ENCODE measurements at places on chromosomes 7 and 10. TPM values are rescaled to one million over a fixed set of nuclear protein-coding genes. Genes with fewer than 3 reads are reported as not detected.
A peak's percentile ranks its signal among the peaks of the same experiment; 100 is the strongest.

GRCh38 chr7:43727494-43727893 is 1.8 kb downstream of the COA1 start:
- DNase-seq = no peak

DNA sequence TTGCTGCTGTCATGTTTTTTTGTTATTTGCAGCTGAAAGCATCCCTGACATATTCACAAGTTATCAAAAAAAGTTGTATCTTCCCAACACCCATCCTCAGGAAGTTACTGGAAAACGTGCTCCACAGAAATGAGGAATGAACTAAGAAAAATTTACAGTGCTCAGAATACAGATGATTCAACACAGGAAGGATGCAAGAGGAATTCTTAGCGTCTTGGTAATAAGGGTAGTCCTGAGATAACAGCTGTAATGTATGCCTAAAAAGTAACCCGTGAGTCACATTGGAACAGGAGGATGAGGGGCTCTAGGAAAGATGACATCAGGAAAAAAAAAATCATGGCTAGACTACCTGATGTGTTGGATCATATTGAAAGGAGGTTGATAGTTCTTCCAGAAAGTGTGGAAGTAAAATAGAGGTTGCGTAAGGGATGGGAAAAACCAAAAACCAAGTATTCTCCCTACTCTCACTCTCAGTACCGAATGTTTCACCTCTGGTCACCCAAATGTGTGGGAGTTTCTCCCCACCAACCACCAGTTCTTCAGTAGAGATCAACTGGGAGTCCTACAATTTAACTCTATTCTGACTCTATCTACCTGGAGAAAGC is 3.9 kb downstream of the ADAM12 start:
- DNase-seq = peak; percentile 80

DNA sequence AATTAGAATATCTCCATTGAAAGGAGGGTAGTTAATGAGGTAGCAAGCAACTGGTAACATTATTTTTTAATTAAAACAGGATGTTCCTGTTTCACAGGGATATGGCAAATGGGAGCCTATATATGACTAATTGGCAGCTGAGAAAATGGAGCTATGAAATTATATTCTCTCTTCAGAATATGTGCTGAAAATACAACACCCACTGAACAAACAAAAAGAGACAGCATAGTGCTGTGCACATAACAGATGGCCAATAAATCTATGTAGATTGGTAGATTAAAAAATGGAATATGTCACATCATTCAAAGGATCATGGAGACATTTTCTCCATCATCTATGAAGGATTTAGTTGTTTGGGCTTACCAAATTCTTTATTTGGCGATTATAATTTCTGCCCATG is 362.0 kb downstream of the GPR37 start:
- no peak for DNase-seq

- no peak for DNase-seq
These were observed 139.4 kb upstream of the PHYHIPL start for GRCh38 chr10:59037018-59037389.

DNA sequence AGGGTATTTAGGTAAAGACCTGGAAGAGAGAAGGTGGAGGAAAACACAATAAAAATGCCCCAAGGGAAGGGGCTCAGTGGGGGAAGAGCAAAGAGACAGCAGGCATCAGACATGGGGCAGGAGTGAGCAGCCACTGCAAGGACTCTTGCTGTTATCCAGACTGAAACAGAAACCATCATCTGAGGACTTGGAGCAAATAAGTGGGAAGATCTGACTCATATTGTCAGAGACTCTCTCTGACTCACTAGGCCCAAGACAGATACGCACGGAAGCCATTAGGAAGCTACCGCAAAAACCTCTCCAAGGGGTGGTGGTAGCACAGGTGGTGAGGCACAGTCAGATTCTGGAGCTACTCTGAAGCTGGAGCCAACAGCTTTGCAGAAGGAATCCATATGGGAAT is 110.7 kb downstream of the RNF32 start:
- peak; percentile 82 for DNase-seq

DNA sequence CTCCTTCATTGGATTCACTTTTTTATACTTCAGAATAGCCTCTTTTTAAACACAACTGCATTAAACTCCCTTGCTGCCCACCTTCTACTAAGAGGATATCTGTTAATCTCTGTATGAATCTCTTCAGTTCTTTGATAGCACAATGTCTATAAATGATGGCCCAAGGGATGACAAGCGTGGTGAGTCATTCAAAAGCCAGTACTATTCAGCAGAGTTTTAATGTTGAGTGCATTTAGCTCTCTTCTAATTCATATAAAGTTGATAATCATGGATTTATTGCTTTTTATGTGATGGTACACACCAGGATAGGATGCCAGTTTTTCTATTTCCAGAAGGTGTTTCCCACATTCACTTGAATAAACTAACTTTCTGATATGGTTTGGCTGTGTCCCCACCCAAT is 57.4 kb upstream of the HECTD2 start:
- peak; percentile 41 for DNase-seq

- DNase-seq = no peak
These were observed 102.3 kb downstream of the HECTD2 start for GRCh38 chr10:91512458-91512857.

- DNase-seq = no peak
These were observed 49.2 kb upstream of the ZMIZ1 start for GRCh38 chr10:79019441-79020014.

GRCh38 chr10:14971867-14972448 is 12.8 kb downstream of the MEIG1 start:
- DNase-seq = peak; percentile 24

DNA sequence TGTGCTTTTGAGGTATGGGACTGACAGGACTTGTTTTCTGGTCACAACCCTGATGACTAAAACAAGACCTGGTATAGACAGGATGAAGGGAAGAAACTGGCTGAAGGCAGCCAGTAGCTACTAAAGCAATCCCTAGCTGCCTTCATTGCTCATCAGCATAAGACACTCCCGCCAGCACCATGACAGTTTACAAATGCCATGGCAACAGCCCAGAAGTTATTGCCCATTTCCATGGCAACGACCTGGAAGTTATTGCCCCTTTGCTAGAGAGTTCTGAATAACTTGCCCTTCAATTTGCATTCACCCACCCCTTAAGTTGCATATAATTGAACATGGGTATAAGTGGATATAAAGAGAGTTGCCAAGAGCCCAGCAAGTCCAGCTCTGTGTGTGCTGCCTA is 169.6 kb upstream of the FAM171A1 start:
- no peak for DNase-seq

GRCh38 chr7:7868572-7868899 is 100.1 kb upstream of the GLCCI1 start:
- DNase-seq = no peak

- DNase-seq = no peak
These were observed 445.3 kb upstream of the MGMT start for GRCh38 chr10:129021594-129022304.

- peak; percentile 92 for DNase-seq
These were observed 66.7 kb upstream of the PDZD8 start for GRCh38 chr10:117441812-117442443.

The COL26A1 gene
- not detected for total RNA-seq

The TMEM213 gene
- not detected for total RNA-seq

The SH2D4B gene
- under 0.01 TPM for total RNA-seq

The HMX2 gene
- total RNA-seq = not detected

The TFR2 gene
- 0.13 TPM for total RNA-seq

The UCMA gene
- total RNA-seq = not detected

The PILRA gene
- total RNA-seq = not detected

The CALML3 gene
- 1.0 TPM for total RNA-seq

All from bronchial epithelial cell (primary cell).